ENCODE measurements at places on chromosomes 7 and 10. TPM values are rescaled to one million over a fixed set of nuclear protein-coding genes. Genes with fewer than 3 reads are reported as not detected.

- no peak for DNase-seq
These were observed 23.8 kb upstream of the SEC61G start for GRCh38 chr7:54782829-54783228.

- no peak for DNase-seq
These were observed 25.2 kb downstream of the DIP2C start for GRCh38 chr10:664301-664700.

DNA sequence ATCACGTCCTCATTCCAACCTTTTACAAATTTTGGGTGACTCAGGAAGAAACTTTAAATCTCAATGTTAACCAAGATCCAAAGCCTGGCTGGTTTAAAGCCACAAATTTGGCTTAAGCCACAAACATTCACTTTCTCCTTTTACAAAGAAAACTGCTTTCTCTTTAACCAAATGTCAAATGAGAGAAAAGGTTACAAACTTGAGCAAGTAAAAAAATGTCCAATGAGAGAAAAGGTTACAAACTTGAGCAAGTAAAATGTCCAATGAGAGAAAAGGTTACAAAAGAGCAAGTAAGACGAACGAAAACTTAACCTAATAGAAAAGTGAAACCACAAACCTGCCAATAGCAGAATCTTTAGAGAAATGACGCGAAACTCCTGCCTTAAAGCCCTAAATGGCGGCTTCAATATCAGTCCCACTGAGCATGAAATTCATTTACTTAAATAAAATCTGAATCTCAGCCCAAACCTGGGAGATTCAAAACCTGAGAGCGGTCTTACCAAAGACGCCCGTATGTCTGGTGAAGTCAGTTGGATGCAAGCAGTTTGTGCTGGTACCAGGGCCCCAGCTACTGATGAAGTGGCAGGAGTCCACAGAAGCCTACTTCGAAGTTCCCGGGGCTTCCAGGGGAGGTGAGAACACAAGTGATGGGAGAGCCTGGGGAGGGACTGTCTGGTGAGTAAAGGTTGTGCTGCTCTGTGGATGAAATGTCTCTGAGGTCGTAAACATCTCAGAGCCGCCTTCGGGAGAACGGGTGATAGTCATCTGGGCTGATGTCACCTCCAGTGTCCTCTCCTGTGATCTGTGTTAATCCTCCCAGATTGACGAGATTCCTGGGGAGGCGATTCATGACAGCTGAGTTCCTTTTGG lies 74.6 kb downstream of the PAXIP1 start:
- DNase-seq = peak; percentile 96

GRCh38 chr10:71868192-71868697 lies 17.2 kb upstream of the PSAP start:
- DNase-seq = no peak

DNA sequence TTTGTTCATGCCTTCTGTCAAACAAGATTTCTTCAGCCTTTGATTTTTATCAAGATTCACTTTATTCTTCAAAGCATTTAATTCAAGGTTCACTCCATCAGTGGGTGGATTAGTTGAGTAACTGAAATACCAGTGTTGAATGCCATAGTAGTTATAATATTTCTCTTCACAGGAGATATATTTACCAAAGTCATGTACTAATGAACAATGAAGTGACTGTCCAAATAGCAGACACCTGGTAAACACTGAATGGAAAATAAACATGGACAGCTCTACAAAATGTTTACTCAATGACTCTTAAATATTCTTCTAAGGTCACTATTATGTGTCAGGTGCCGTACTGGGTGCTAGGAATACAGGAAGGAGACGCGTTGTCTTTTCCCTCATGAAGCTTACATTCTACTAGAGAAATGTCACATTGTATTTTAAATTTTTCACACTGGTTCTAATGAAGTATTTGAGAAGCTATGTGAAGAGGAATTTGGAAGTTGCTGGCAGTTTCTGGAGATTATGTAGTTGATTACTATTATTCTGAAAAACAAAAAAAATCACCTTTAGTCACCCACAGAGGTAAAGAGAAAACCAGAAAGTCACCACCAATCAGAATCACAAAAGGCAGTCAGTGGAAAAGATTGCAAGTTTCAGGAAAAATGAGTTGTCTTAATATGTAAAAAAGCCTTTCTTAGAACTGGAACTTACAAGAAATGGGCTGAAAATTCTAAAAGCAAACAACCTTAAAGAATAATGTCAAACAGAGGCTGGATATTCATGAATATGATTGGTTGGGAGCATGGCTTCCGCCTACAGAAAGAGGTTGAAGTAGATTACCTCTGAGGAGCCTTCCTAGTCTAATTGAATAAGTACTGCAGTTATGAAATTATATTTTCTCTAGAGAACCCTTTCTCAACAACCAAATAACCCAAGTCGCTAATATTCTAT lies 84.5 kb downstream of the RTKN2 start:
- DNase-seq = no peak

GRCh38 chr7:44749992-44750391 lies 1.3 kb downstream of the ZMIZ2 start:
- DNase-seq = no peak

GRCh38 chr7:50782375-50783208 lies at the start of gene GRB10:
TSS of gene GRB10 (minus strand) at chr7:50782896. CDS start at chr7:50732322, 50,574 bp downstream.
- DNase-seq = no peak

GRCh38 chr10:99525897-99526296 lies 6.8 kb upstream of the NKX2-3 start:
- no peak for DNase-seq

Gene AGAP5
- total RNA-seq = 15.2 TPM

Gene PTER
- total RNA-seq = 22.4 TPM

Gene EGR2
- 0.60 TPM for total RNA-seq
